ENCODE measurements at places on chromosomes 7 and 10.

GRCh38 chr7:17492437-17492836 is 194.0 kb downstream of the AHR start:
- DNase-seq: no peak

DNA sequence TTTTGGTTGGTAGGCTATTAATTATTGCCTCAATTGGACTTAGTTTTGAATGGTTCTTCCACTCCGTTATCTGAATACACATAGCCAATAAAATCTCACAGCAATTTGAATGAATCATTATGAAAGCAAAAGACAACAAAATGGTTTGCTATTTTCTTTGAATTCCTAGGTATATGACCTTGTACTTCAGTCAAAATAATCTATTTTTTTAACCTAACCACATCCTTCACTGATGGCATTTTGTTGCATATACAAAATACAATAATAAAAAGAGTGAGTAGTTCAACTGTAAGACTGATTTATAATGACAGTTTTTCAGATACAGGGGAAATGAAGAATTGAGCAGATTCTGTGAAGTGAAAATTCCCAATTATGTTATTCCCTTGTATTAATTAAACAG is 433.1 kb downstream of the HTR7 start:
- DNase-seq: no peak

DNA sequence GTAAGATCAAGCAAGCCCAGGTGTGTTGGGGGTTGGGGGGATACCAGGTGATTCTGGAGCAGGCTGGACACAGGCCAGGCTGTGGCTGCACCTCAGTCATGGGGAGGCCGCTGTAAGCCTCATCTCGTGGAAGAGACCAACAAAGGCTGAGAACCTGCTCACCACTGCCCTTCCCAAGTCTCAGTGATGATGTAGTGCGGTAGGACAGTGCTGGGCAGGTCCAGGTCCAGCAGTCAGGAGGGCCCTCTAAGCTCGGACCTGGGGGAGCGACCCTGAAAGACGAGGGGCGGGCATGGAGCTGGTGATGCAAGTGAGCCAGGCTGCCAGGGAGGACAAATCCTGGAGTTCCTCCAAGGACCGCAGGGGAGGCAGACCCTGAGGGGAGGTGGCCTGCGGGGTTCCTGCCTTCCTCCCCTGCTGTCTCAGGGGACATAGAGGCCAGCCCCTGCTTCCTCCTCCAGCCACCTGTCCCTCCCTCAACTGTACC is 3.3 kb upstream of the PWWP2B start:
- DNase-seq: no peak

DNA sequence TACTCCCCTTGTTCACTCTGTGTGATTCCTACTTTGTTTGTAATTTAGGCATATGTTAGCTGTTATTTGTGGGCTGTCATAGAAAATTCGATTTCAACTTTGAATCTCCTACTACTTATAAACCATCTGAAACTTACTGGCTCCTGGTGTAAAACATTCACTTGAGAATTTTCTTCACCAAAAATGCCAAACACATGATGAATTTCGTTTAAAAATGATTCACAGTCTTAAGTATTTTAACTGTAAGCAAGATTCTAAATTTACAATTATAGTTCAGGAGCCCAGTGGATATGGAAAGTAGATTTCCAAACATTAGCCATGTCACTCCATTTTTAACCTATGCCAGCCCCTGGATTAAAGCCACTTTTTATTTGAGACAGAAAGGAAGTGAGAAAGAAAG is 3.1 kb downstream of the CPED1 start:
- DNase-seq: no peak

DNA sequence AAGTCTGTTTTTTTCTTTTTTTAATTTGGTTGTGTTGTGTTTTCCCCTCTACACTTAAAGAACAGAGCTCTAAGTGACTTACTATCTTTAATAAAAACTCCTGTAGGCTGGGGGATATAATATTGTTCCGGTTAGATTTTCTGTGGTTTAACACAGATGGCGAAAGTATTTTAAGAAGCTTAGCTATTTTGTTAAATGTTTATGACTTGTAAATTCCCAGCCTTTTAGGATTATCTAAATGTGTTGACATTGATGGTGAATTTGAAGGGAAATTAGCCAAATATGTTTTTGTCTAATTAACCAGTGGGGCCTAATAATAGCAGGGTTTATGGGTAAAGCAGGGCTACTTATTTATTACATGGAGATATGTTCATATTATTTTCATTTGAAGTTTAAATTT is 538.5 kb downstream of the INHBA start:
- no peak for DNase-seq

DNA sequence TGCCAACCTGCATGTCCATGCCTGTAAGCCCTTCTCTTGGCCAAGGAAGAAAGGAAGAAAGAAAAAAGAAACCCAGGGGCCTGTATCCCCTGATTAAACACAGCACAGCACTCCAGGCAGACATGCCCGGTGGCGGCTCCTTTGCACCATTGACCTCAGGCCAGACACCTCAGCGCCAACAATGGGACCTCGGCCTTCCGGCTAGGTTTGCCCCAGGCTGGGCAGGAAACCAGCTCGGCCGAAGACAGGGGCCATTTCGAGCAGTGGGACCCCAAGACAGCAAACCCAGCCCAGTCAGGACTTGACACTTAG is 2.8 kb downstream of the HOXA10 start:
- no peak for DNase-seq

DNA sequence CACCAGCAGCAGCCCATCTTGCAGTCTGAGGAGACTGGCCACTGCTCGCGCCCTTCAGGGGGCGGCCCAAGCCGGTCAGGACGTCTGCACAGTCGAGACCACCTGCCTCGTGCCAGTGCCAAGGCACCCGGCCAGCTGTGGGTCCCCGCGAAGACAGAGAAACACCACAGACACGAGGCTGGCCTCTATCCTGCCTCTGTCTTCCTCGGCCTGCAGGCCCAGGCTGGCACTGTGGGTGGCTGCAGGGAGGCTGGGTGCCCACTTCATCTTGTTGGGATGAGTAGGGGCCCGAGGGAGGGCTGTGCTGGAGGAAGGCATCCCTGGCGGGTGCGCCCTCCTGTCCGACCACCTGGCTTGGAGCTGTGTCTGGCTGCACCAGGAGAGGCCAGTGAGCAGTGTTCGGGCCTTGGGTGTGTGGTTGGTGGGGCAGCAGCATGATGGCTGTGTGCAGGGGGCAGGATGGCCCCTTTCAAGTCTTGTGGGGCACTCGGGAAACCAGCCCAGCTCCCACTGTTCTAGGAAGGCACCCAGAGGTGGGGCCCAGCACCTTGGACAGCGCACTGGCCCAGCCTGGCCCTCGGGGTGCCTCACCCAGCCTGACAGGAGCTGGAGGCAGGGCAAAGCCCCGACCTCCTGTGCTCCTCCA is 7.3 kb downstream of the DPYSL4 start:
- no peak for DNase-seq

DNA sequence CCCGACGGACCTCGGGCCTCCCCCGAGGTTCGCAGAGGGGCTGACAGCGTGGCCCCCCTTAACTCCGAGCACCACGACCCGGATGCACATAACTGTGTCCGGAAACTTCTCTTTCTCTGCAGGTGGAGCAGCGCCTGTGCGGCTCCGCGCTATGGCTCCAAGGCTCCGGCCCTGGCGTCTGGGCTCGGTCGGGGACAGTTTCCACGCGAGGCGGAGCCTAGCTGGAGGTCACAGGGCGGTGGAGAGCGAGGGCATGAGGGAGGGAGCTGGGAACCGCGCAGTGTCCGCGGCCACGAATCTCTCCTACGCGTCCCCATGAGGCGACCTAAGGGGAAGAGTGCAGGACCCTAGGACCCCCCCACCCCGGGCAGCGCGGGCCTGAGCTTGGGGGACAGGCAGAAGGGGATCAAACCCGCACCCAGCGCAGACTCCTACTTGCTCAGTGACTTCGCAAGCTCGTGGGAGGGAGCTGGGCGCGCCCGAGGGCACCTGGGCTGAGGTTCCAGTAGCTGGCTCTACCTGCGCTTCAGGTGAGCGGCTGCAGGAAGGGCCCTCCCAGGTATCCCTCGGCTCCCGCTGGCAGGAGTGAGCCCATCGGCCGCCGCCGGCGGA is 8.6 kb upstream of the MNX1 start:
- no peak for DNase-seq

DNA sequence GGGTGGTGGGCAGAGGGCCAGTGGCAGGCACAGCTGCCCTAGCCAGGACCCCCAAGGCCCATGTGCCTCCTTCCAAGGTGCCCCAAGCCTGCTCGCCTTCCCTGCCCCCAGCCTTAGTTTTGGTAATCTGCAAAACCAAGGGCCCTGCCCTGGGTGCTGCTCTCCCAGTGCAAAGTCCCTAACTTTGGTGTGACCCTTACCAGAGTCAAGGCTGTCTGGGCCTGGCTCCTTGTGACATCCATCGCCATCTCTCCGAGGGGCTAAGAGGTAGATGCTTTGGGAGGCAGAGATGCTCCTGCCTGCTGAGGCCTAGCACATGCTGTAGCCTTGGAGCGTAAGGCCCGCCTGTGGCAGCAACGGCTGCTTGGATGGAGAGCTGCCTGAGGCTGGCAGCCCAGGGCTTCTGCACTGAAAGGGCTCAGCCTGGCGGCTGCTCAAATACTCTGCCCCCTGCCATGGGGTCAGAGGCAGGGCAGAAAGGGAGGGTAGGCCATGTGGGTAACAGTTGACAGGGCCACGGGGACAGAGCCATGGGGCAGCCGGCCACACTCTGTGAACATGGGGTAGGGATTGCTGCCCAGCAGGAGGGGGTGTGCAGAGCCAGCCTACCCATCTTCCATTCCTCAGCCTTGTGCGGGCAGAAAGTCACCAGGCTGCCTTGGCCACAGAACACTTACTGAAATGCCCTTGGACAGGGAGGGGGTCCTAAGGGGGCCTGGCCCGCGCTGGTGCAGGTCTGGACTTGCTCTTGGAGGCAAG is 17.9 kb upstream of the MYL7 start:
- no peak for DNase-seq

DNA sequence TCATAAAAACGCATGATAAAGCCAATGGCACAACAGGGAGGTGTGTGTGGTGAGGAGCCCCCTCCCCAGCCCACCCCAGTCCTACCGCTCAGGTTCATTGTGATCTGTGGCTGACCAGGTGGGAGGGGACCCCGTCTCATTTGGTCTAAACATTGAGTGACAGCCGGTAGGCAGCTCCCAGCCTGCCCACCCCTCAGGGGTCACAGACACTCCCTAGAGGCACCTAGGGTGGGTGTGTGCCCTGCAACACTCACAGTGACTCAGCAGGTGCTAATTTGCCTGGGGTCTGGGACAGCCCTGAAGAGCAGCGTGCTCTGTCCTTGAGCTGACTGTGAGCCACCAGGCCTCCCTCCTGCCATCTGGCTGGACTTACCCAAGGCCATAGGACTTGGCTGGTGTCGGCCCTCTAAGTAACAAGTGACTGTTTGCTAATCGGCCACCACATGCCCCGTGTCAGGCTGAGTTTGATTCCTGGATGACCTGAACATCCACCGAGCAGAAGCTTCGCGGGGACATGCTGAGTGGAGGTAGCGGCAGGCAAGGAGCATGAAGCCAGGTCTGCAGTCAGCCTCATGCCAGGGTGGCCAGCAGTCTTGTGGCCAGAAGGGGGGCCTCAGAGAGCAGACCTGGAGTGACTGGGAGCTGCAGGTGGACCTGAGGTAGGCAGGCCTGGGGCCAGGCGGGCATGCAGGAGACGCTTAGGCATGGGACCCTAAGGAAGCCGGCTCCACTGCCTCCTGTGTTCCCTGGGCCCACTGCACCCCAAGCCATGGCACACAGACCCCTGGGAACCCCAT is 282.3 kb upstream of the SHH start:
- no peak for DNase-seq

- no peak for DNase-seq
Observed at GRCh38 chr10:95815133-95815532, 59.2 kb downstream of the ENTPD1 start.

DNA sequence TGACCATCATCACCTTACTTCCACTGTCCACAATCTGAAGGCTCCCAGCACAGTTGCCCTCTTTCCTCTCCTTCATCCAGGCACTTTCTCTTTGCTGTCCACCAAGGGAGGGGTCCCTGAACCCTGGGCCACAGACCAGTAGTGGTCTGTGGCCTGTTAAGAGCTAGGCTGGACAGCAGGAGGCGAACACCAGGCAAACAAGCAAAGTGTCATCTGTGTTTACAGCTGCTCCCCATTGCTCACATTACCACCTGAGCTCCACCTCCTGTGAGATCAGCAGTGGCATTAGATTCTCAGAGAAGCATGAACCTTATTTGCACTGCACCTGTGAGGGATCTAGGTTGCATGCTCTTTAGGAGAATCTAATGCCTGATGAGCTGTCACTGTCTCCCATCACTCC is 27.7 kb downstream of the FZD1 start:
- DNase-seq: no peak

DNA sequence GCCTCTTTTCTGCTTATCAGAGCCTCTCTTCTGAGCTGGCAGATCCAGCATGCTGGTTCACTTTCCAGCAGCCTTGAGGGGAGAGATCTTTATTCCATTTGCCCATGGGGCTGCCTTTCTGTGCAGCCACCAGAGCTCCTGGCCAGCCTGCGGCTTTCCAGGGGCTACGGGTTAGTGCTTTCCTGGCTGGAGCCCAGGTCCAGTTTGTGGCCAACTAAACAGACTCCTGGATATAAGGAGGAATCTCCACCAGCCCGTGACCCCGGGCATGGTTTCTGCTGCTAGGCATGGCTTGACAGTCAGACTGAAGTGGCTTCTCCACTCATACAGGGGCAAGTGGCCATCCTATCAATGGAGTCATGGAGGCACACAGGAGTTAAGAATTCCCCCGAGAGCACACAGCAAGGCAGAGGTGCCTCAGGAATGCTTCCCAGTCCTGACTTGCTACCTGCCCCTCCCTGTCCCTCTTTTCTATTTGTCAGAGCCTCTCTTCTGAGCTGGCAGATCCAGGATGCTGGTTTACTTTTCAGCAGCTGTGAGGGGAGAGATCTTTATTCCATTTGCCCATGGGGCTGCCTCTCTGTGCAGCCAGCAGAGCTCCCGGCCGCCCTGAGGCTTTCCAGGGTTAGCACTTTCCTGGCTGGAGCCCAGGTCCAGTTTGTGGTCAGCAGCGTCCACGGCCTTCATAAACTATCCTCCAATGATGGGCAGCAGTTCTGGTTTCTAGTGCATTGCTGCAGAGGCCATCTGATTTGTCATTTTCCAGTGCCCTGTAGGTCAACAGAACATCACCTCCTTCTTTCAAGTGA is 35.9 kb downstream of the TSPAN15 start:
- no peak for DNase-seq

GRCh38 chr7:95621404-95621803 is 25.1 kb upstream of the PDK4 start:
- DNase-seq: no peak

- no peak for DNase-seq
Observed at GRCh38 chr7:38323156-38323555, 49.7 kb upstream of the TARP start.

DNA sequence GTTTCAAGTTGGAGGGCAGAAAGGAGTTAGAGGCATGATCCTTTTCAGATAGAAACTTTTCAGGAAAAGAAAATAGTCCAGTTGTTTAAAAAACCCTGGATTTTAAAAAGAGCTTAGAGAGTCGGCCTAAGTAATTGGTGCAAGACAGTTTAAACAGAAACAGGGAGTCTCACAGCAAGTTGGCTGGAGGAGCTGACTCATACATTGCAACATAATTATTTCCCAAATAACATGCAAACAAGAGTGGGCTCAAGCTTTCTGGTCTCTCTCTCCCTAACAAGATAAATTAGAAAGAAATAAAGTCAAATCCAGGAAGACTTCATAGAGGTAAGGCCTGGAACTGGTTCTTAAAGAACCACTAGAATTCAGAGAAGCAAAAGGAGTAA is 100.3 kb upstream of the AGBL3 start:
- no peak for DNase-seq

Measured in cortex of kidney (tissue), 1 donor.